Melanocyte of skin (primary cell): ENCODE measurements at places on chromosomes 4 and X. TPM values are rescaled to one million over a fixed set of nuclear protein-coding genes. Genes with fewer than 3 reads are reported as not detected.

The SHROOM2 gene
- total RNA-seq = 6.7 and 12.8 TPM in 2 replicates

The PAGE5 gene
- total RNA-seq = not detected in 2 replicates

The PRSS12 gene
- 2.7 and 3.7 TPM in 2 replicates for total RNA-seq

The TNIP3 gene
- total RNA-seq = under 0.01 and 0.69 TPM in 2 replicates

The CT83 gene
- total RNA-seq = not detected in 2 replicates

The SEPTIN11 gene
- 103 and 105 TPM in 2 replicates for total RNA-seq
